ENCODE measurements at places on chromosomes 6 and 20.

DNA sequence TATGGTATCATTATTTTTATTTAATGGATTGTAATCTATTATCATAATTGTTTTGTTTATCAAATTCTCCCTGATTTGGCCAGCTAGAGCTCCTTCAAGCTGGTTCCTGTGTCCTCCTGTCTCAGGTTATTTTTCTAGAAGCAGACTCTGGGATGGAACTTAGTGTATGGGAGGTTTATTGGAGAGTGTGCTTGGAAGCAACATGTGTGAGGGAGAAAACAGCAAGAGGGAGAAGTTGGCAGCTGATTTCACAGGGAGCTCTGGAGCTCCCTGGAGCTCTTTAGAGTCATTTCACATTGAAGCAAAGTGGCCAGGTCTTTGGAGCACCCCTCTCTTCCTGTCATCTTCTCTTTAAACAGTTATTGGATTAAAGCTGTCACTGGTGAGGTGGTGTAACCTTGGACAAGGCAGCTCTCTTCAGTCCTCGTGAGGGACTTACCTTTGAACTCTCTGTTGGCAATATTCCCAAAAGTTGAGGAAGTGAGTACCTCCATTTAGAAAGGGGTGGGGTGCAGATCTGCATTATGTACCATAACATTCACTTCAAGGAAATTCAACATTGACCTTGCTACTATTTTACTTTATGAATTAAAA, 103.6 kb downstream of the PHF3 start:
- no peak for DNase-seq

GRCh38 chr6:78947962-78948361, 80.6 kb downstream of the IRAK1BP1 start:
- DNase-seq = peak; percentile 58

DNA sequence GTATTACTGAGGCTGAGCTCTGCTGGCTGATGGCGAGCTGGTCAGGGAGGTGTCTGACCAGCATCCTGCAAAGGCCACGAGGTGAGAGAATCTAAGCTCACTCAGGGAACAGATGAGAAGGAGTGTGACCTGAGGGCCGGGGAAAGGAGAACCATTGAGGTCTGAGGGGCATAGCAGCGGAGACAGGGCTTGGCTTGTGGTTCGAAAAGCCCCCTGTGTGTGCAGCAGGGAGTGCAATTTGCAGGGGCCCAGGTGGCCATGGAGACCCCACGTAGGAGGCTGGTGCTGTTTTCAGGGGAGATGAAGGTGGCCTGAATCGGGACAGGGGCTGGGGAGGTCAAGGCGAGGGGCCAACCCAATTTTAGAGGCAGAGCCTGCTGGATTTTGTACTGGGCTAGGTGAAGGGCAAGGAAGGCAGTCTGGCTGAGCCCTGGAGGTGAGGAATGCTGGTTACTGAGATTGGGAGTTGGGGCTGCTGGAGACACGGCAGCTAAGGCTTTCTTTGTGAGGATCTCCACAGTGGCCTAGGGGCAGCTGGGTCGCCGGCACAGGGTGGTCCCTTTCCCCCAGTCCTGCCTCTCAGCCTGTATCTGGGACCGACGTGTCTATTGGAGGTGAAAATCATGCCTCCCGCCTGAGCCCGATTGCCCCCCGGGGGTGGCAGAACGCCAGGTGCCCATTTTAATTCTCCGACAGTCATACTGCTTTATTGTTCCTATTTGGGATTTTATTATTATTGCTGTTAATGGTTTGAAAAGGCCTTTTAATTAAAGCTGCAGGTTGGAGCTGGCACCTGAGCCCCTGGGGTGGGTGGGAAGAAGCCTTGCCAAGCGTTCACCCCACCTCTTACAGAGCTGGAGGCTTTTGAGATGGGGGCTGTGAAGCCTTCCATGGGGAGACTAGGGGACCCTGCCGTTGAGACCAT, 28.4 kb downstream of the DLGAP4 start:
- no peak for DNase-seq

GRCh38 chr6:85390105-85390728, 59.7 kb upstream of the NT5E start:
- DNase-seq = peak; percentile 69

- peak; percentile 96 for DNase-seq
These were observed 171.8 kb upstream of the AKAP12 start for GRCh38 chr6:151067684-151068596.

GRCh38 chr20:62700261-62700930, 8.2 kb upstream of the NTSR1 start:
- no peak for DNase-seq

- DNase-seq = no peak
These were observed 114.8 kb downstream of the RPS12 start for GRCh38 chr6:132929141-132929540.

GRCh38 chr6:1445650-1446330, 56.4 kb downstream of the FOXF2 start:
- no peak for DNase-seq

- no peak for DNase-seq
These were observed 31.3 kb downstream of the AKIRIN2 start for GRCh38 chr6:87670707-87671106.
